ENCODE measurements at places on chromosomes 1 and 21. TPM values are rescaled to one million over a fixed set of nuclear protein-coding genes. Genes with fewer than 3 reads are reported as not detected.

Gene TMEM125
- polyA plus RNA-seq, result 17.9 TPM

Gene SEC22B
- 48.1 TPM for polyA plus RNA-seq

Gene COL18A1
- 103 TPM for polyA plus RNA-seq

Gene GREM2
- 1.0 TPM for polyA plus RNA-seq

Gene CSRP1
- polyA plus RNA-seq, result 141 TPM

Gene NHLH1
- 0.33 TPM for polyA plus RNA-seq

Gene CBR3
- polyA plus RNA-seq, result 2.2 TPM

DNA sequence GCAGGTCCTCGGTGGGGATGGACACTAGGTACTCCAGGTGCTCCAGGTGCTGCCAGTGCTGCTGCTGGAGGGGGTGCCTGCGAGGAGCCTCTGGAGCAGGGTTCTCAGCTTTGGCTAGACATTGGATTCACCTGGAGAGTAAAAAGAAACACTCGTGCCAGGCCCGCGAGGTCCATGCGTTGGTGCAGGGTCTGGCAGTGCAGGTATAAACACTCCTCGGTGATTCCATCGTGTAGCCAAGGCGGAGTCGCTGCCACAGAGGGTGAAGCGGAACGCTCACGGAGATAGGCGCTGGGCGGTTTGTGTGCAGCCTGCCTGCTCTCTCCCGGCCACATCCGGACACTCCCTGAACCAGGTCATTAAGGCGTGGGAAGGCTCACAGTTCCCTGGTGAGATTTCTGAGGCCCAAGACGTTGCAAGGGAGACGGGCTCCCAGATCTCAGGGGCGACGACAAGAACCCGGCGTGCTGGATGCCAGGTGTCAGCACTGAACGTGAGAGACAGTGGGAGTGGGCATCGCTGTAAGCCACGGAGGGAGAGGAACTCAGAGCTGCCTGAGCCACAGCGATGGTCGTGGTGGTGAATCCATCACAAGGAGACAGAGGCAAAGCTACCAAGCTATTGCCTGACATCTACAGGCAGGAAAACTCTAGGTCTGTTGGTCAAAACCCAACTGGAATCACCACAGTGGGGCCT lies 17.2 kb upstream of the SUMO3 start:
- no peak for DNase-seq

DNA sequence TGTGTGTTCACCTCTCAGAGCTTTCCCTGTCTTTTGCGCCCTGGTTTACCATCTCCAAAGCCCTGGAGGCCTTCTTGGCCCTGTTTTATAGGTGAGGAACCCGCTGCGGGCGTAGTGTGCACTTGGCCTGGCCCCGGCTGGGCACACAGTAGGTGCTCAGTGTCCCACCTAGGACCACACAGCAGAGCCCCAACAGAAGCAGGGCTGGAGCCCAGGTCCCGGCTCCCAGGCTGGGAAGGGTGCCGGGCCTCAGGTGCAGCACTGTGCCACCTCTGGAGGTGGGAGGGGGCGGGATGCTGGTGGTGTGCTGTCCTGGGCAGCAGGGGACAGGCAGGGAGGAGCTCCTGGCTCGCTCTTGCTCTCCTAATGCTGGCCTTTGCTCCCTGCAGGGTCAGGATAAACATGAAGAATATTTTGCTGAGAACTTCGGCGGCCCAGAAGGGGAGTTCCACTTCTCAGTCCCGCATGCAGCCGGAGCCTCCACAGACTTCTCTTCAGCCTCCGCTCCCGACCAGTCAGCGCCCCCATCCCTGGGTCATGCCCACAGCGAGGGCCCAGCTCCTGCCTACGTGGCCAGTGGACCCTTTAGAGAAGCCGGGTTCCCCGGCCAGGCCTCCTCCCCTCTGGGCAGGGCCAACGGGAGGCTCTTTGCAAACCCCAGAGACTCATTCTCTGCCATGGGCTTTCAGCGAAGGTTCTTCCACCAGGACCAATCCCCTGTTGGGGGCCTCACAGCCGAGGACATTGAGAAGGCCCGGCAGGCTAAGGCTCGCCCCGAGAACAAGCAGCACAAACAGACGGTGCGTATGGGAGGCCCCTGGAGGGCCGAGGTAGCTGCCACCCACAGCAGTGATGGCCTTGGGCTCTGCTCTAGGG lies 24.8 kb downstream of the COQ8A start:
- no peak for DNase-seq

GRCh38 chr1:173410794-173411236 lies 66.3 kb upstream of the PRDX6 start:
- DNase-seq, result no peak

DNA sequence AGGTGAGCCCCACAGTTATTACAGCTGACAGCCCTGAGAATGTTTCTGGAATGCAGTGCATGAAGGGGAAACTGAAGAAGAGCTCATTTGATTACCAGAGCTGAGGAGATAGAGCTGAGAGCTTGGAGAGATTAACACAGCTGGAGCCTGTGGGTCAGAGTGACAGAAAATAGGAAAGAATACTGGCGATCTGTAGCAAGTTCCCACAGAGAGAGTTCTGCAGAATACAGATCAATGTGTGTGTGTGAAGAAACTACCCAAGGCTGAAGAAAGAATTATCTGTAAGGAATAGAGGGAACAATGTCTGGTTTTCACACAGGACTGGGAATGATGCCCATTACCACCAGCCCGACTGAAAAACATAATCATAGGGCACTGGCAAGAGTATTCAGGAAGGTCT lies 103.6 kb upstream of the SNX7 start:
- no peak for DNase-seq

DNA sequence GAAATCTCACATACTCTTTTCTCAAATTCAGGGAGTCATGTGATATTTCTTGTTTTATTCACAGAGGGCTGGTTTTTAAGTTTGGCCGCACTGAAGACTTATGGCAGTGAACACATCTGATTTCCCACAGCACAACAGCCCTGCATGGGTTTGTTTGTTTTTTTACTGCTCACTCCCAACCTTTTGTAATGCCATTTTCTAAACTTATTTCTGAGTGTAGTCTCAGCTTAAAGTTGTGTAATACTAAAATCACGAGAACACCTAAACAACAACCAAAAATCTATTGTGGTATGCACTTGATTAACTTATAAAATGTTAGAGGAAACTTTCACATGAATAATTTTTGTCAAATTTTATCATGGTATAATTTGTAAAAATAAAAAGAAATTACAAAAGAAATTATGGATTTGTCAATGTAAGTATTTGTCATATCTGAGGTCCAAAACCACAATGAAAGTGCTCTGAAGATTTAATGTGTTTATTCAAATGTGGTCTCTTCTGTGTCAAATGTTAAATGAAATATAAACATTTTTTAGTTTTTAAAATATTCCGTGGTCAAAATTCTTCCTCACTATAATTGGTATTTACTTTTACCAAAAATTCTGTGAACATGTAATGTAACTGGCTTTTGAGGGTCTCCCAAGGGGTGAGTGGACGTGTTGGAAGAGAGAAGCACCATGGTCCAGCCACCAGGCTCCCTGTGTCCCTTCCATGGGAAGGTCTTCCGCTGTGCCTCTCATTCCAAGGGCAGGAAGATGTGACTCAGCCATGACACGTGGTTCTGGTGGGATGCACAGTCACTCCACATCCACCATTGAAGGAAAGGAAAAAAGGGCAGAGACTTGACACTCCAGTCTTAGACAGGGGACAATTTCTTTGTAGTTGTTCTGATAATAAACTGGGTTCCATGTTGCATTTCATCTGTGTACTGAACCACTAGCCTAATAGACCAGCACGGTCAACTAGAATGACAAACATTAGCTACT lies 22.8 kb downstream of the TMEM50A start:
- DNase-seq, result no peak

GRCh38 chr21:18152371-18152770 lies 92.3 kb upstream of the CHODL start:
- DNase-seq, result no peak

- no peak for DNase-seq
Observed at GRCh38 chr1:209227171-209227570, 356.3 kb upstream of the CAMK1G start.

- no peak for DNase-seq
Observed at GRCh38 chr1:83531521-83532309, 467.2 kb downstream of the TTLL7 start.

- no peak for DNase-seq
Observed at GRCh38 chr1:33895396-33895795, 31.5 kb downstream of the HMGB4 start.

GRCh38 chr1:93567255-93567918 lies 114.2 kb downstream of the BCAR3 start:
- DNase-seq, result no peak

- no peak for DNase-seq
Observed at GRCh38 chr1:39701049-39701439, 9.8 kb upstream of the HPCAL4 start.

DNA sequence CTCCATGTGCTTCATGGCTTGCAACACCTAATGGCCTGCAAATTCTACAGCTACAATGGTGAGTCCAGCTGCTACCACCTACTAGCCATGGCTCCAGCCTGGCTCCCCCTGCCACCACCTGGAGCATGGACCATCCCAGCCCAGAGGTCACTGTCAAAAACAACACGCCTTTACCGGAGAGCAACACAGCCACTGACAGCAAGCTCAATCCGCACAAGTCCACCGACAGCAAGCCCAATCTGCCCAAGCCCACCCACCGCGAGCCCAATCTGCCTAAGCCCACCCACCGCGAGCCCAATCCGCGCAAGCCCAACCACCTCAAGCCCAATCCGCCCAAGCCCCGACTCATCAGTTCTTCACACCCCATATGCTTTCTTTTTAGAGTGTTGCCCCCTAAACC lies 128.2 kb downstream of the KIF26B start:
- DNase-seq, result no peak
